ENCODE measurements at places on chromosomes 4 and X.
A peak's percentile ranks its signal among the peaks of the same experiment; 100 is the strongest.

GRCh38 chr4:104408878-104409277 lies 85.8 kb downstream of the CXXC4 start:
- no peak for ATAC-seq

GRCh38 chrX:109327251-109327650 lies 154.6 kb downstream of the GUCY2F start:
- no peak for ATAC-seq

DNA sequence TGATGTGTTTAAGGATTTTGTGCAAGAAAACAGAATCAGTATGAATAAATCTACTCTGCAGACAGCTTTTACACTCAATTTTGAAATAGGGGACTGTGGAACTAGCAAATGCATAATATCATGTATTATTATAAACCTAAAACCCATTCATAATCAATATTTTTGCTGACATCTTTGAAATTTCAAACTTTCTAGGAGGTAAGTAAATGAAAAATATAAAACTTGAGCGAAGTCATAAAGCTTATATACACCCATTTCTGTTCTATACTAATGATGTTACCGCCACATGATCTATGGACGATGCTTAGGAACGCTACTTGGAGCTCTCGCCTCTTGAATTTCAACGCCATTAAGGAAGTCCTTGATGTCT lies 38.1 kb downstream of the ADGRA3 start:
- no peak for ATAC-seq

GRCh38 chr4:19030536-19030935 lies 1009.0 kb upstream of the LCORL start:
- no peak for ATAC-seq

- no peak for ATAC-seq
Observed at GRCh38 chrX:76802708-76803107, 375.2 kb downstream of the MAGEE1 start.

- no peak for ATAC-seq
Observed at GRCh38 chrX:153863251-153863991, 22.6 kb downstream of the L1CAM start.

DNA sequence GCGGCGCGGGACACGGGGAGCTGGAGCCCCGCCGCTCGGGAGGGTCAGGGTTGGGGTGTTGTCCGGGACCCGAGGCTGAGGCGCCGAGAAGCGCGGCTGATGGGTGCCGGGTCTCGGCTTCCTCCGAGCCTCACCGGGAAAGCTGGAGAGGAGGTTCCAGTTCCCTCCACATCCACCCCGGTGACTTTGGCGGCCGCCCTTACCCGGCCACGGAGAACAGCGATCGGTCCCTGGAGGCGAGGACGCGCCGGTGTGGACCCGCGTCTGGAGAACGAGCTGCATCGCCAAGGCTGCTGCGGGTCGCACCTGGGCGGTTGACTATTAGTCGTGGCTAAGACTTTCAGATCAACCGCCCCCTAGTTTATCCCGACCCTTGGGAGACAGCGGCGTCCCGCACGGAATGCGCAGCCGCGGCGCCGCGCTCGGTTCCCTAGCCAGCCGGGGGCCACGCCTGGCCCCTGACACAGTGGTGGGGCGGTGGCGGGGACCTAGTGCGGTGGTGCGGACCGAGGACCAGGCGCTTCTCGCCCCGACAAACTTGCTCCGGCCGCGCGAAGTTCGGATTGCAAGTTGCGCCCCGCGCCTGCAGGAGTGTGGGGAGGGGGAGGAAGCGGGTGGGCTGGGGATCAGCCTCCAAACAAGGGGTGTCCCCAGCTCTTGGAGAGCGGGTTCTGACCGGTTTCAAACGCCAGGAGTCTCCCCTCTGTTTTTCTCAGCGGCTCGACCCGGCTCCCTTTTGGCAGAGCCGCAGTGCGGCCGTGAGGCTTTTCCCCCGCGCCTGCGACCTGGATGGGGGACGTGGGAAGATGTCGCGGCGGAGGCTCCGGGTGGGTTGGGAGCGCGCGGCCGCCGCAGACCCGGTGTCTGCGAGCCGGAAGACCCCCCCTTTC lies 568 bp downstream of the FHDC1 start:
- ATAC-seq = peak; percentile 26

- no peak for ATAC-seq
Observed at GRCh38 chr4:10001757-10002156, 19.5 kb downstream of the SLC2A9 start.

GRCh38 chr4:7306986-7307385 lies 114.6 kb downstream of the SORCS2 start:
- no peak for ATAC-seq

GRCh38 chr4:104064646-104065577 lies 345.1 kb upstream of the TACR3 start:
- ATAC-seq = no peak

DNA sequence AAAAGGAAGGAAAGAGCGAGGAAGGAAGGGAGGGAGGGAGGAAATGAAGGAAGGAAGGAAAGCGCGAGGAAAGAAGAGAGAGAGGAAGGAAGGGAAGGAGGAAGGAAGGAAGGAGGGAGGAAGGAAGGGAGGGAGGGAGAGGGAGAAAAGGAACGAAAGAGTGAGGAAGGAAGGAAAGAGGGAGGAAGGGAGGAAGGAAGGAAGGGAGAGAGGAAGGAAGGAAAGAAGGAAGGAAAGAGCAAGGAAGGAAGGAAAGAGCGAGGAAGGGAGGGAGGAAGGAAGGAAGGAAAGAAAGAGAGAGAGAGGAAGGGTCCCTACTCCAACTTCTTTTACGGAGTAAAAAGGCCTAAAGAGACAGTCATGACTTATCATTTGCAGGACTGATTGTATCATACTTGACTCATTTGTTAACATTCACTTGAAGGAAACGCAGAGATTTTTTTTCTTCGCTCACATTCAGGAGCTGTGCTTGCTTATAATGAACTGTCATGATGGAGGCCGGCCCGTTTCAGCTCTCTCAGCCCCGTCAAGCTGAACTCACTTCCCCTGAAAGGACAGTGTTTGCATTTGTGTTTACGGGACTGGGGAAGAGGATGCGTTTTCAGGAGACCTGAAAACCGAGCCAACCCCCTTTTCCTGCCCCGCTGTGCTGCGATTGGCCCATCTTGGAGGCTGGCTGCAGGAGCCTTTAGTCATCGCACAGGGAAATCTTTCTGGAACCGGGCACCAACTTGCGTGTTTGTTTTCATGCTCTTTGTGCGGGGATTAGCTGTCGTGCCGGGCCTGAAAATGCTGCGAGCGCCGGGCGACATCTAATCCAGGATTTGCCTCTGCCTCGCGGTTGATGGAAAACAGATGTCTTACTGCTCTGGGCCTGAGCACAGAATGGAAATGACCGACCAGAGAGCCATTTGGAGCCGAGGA lies 17.8 kb downstream of the TRIM2 start:
- ATAC-seq = peak; percentile 77

GRCh38 chrX:12979026-12979607 lies 4.2 kb downstream of the TMSB4X start:
- ATAC-seq = no peak

DNA sequence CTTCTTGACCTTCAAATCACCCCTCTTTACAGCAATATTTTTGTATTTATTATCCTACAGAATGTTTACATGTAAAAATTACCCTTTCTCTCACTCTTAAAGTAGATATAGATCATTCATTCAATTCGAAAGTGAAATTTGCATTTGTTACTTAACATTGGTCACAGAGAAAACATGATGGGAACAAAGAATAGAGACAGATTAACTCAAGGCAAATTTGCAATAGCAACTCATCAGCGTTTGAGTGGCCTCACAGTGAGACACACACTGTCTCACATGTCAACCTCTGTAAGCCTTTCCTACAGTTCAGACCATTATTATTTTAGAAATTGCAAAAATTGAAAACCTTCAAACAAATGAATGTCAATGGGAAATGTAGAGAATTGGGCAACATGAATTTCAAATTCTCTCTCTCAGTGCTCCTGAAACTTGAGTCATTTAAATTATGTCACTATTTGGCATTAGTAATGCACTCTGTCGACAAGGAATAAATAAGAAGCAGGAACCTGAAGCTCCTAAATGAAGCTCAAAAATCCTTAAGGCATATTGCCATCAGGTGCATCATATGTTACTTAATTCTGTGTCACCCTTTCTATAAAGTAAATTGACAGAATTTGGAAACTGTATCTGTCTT lies 148.3 kb upstream of the ANXA10 start:
- ATAC-seq = no peak

- no peak for ATAC-seq
Observed at GRCh38 chr4:130099105-130099504, 1003.2 kb downstream of the C4orf33 start.

GRCh38 chr4:86872135-86872534 lies 20.1 kb downstream of the C4orf36 start:
- no peak for ATAC-seq

- no peak for ATAC-seq
Observed at GRCh38 chr4:165331359-165331758, 3.9 kb downstream of the MSMO1 start.

- no peak for ATAC-seq
Observed at GRCh38 chr4:186296481-186296880, 30.5 kb downstream of the F11 start.

DNA sequence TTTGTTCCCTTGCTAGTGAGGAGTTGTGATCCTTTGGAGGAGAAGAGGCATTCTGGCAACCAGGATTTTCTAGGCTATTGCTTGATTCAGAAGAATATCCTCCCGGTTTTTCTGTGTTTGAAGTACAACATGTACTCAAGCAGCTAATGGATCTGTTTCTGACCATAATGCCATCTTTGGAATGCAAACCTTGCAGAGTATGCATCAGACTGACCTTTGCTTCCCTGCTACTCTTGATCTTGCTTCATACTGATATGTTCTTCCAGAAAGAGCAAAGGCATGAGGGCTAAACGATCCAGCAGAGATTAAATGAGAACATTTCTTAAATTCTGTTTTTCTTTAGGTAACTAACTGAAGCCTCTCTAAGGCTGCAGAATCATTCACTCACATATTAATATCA lies 265.4 kb upstream of the SLC7A11 start:
- ATAC-seq = peak; percentile 41

- ATAC-seq = peak; percentile 73
Observed at GRCh38 chr4:184472614-184473498, 1.5 kb downstream of the IRF2 start.

GRCh38 chrX:45765767-45766166 lies 565.1 kb upstream of the DIPK2B start:
- no peak for ATAC-seq

GRCh38 chr4:37243051-37243450 lies 1.5 kb upstream of the NWD2 start:
- no peak for ATAC-seq

DNA sequence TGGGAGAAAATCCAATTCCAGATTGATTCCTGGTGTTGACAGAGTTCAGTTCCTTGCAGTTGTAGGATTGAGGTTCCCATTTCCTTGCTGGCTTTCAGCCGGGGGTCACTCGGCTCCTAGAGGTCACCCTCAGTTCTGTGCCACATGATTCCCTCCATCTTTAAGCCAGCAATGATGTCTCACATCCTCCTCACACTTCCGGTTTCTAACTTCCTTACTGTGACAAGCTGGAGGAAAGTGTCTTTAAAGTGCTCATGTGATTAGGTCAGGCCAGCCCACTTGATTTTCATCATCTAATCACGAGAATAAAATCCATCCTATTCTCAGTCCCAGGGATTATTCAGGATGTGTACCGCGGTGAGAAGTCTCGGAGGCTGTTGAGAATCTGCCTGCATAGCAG lies 19.4 kb upstream of the SMIM31 start:
- ATAC-seq = no peak

DNA sequence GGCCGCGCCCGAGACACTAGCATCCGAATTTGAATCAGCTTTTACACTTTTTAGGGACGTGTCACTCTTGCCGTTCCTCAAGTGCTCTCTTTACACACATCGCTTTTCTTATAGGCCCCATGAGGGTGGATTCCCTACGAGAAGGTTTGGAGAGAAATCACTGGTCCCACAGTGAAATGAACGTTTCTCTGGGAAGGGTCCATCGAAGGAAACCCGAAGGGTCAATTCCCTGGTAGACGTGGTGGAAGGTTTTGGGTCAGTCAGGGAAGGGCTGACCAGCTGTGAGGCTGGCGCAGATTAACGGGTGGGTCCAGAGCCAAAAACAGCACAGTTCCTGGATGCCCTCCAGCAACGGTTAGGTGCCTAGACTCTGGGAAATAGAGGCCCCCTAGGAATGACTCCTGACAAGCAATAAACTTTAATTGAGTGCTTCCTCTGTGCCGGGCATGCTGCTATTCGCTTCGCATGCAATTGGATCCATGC lies 35.9 kb downstream of the ETDC start:
- no peak for ATAC-seq

- no peak for ATAC-seq
Observed at GRCh38 chr4:119834906-119835612, 206.5 kb upstream of the PDE5A start.

DNA sequence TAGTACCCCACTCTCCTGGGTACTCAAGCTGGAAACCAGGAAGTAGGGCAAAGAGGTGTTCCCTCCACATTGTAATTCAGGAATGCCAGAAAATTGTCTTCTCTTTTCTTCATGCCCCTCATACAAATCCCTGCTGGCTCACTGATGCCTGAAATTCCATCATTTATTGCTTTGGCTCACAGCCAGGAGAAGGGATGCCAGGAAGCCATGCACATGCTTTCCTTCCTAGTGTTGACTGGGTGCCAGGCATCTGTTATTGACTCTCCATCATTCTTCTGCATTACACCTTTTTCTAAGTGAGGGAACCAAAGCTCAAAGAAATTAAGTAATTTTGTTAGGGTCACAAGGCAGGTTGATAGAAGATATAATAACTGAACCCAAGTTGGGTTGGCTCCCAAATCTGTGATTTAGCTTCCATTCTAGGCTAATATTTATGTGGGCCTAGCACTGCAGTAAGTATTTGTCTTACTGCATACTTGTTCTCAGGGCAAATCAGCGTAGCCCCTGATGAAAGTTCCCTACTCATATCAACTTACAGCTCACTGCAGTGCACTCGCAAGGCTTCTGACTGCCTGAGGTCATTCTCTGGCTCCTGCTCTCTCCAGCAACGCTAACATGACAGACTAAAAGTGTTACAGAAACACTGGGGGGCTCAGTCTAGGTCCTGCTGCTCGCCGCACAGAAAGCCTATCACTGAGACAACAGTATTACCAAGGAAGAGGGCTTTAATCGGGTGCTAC lies 89.0 kb downstream of the TRAPPC11 start:
- no peak for ATAC-seq

DNA sequence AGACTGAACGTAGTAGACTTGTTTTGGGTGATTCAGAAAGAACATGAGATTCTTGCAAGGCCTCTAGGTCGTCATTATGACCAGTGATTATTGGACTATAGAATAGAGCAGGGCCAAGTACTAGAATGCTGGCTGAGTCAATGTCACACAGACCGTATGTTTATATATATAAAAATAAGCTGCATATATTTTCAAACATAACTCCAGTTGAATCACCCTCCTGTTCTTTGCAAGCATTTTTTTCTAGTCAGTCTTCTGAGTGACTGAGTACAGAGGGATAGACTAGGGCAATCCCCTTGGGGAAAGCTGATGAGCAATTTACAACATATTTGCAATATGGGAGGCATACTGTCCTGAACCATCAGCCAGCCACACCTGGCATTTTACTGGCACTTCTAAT lies 48.4 kb upstream of the PRPS1 start:
- ATAC-seq = no peak
